HT1080 (cell line): ENCODE measurements at places on chromosomes 11 and 22. TPM values are rescaled to one million over a fixed set of nuclear protein-coding genes. Genes with fewer than 3 reads are reported as not detected.

Gene LPXN
- total RNA-seq = 22.3 and 24.7 TPM in 2 replicates

Gene OR2AG2
- not detected in 2 replicates for total RNA-seq

Gene TBX1
- total RNA-seq = 0.14 and 0.17 TPM in 2 replicates

Gene TMPRSS6
- total RNA-seq = 0.11 TPM in 1 of 2 replicates, not detected in the other

Gene CNIH2
- 1.5 and 2.6 TPM in 2 replicates for total RNA-seq

Gene RHOD
- total RNA-seq = not detected in 2 replicates

Gene MYOD1
- not detected in 2 replicates for total RNA-seq

Gene KMT5B
- 18.0 and 19.8 TPM in 2 replicates for total RNA-seq

Gene ASRGL1
- 12.2 and 13.6 TPM in 2 replicates for total RNA-seq

Gene MFRP
- not detected in 2 replicates for total RNA-seq

Gene DERL3
- total RNA-seq = not detected in 2 replicates

Gene CLMP
- total RNA-seq = 16.6 and 17.7 TPM in 2 replicates

Gene CTSF
- 7.2 and 8.2 TPM in 2 replicates for total RNA-seq

Gene OR52H1
- not detected in 2 replicates for total RNA-seq

Gene MYRF
- total RNA-seq = 2.8 and 2.9 TPM in 2 replicates

Gene CXCR5
- not detected in 2 replicates for total RNA-seq

Gene GANAB
- total RNA-seq = 191 and 221 TPM in 2 replicates

Gene ADORA2A
- 1.5 and 2.3 TPM in 2 replicates for total RNA-seq

Gene PRODH
- total RNA-seq = 0.03 and 0.06 TPM in 2 replicates

Gene JAML
- total RNA-seq = not detected in 2 replicates

Gene FREY1
- total RNA-seq = 0.76 and 0.97 TPM in 2 replicates

Gene RNF215
- total RNA-seq = 13.8 and 14.6 TPM in 2 replicates

Gene TH
- not detected in 2 replicates for total RNA-seq

Gene SYCE3
- not detected in 2 replicates for total RNA-seq

Gene SHISAL1
- total RNA-seq = 1.7 and 2.1 TPM in 2 replicates

Gene RFPL3
- total RNA-seq = not detected in 2 replicates

Gene BBS1
- 2.0 and 10.4 TPM in 2 replicates for total RNA-seq

Gene GDPD4
- not detected in 2 replicates for total RNA-seq

Gene PGR
- total RNA-seq = 0.74 and 0.77 TPM in 2 replicates

Gene CCDC85B
- 135 and 146 TPM in 2 replicates for total RNA-seq

Gene BACE1
- total RNA-seq = 7.3 and 13.4 TPM in 2 replicates

Gene CENPM
- 54.7 and 66.8 TPM in 2 replicates for total RNA-seq

Gene AHNAK
- 184 and 193 TPM in 2 replicates for total RNA-seq

Gene GAB2
- 1.5 and 1.9 TPM in 2 replicates for total RNA-seq

Gene SERPING1
- total RNA-seq = not detected in 2 replicates
